ENCODE measurements at places on chromosomes 5 and 9.

DNA sequence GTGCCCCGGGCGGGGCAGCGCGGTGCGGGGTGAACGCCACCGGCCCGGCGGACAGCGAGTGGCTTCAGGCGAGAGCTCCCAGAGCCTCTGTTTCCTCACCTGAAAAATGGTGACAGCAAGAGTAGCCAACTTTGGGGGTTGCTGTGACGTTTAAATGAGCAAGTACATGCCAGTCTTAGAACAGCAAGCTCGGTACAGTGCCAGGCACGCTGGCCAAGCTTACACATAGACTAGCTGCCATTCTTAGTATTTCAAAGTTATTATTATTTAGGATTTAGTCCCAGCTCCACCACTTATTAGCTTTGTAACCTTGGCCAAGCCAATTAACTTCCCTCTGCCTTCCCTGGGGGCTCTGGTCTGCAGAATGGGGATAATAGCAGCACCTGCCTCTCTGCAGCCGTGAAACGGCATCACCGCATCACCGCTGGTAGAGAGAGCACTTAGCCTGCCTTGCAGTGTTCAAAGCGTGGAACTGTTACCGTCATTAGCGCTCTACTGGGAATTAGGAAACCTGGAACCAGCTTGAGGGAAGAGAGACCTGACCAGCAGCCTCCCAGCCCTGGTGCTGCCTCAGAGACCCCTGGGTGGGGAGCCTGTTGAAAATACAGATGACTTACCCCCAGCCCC, at the start of gene C9orf50:
Gene C9orf50, minus strand, starts transcription at position 433 of the 627 bp plus-strand sequence. CDS start 527 bp downstream, outside the sequence.
- no peak for DNase-seq

- DNase-seq = no peak
Measured at GRCh38 chr9:134062461-134063087, 5.3 kb downstream of the BRD3 start.

DNA sequence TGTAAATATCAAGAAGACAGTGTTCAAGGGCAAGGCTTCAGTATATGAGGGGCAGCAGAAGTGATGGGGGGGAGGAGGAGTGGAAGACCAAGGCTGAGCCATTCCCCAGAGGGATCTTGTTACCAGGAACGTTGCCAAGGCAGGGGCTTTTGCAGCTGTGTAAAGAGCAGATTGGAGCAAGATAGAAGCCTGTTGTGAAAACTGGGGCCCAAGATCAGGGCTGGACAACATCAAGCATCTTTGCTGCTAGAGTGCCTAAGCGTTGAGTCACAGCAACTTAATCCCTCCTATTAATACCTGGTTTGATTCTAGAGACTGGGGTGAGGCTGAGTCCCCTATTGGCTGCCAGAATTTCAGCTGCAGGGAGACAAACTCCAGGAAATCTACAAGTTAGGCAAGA, 18.4 kb upstream of the ERCC6L2 start:
- no peak for DNase-seq

GRCh38 chr5:119059740-119060255, 11.1 kb upstream of the DMXL1 start:
- no peak for DNase-seq

DNA sequence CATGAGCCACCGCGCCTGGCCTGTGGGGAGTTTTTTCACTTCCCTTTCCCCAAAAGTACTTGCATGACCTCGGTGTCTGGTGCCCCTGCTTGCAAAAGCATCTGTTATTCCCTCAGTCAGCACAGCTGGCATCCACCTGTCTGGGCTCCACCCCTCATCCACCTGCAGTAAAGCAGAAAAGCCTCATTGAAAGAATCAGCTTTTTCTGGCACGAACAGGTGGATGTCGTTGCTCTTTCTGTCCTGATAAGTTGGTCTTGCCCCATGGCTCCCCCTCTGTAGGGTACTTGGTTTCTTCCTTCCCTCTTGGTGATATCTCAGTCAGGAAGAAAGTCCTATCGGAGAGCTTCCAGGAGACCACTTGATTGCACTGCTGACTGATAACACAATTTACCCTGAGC, 37.4 kb downstream of the WWC1 start:
- no peak for DNase-seq

GRCh38 chr5:146400201-146400600, 46.9 kb upstream of the TCERG1 start:
- no peak for DNase-seq

GRCh38 chr9:129175825-129176633, 2.0 kb downstream of the IER5L start:
- DNase-seq = no peak

DNA sequence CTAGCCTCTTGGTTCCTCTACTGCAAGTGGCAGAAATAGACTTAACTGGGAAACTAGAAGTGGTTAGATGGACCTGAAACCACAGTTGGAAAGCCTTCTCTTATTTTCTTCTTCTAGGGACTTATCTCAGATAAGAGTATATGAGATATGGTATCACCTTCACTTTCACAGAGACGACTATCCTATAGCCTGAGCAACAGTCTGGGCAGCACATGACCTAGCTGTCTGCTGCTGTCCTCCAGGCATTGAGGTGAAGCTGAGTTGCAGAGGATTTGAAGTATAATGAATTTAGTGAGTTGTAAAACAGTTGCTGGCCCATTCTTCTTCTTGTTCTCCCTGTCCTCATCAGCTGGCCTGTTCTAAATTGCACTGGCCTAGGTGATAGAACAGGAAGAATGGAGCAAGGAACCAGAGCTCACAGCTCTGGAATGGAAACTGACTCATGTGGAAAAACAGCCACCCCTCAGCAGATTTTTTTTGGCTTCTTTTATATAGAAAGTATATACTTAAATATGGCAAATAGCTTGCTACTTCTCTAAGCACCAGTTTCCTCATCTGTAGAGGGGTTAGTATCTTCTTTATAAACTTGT, 27.8 kb downstream of the RECK start:
- no peak for DNase-seq

All from cerebellum (tissue), 4 donors.